ENCODE measurements at places on chromosomes 2 and 18.

DNA sequence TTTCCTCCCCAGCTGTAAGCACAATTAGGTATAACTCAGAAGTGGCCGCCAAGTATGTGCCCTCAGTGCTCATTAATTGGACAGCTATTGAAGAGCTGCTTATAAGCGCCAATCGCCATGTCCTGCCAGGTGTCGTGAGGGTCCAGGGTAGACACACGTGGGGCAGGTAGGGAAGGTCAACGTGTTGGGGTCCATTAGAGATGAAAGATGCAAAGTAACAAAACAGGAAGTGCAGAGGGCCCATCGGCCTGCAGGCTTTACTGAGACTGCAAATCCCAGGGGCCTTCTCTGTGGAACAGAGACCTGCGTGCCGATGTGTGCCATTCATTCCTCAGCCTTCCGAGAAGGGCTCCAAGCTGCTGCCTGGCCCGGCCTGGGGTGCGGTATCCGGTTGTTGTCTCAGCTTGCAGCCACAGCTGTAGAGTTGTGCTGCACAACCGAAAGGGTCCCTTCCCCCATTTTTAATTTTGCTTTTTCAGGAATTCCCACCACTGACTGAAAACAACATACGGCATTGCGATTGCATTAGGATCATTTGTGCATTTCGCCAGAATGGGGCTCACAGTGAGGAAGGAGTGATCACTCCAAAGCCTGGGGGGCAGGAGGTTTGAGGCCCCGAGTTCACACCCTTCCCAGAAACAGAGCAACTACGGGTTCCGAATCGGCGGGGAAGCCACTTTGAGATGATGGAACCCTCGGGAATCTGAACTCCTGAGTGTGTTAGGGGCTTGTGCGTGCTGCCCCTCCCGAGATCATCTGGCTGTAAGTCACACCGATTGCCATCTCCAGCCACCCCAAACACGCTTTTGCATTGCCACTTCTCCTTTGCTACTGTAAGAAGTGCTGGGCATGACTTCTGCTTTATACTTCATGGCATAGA lies 94.3 kb downstream of the TSHZ1 start:
- no peak for DNase-seq

DNA sequence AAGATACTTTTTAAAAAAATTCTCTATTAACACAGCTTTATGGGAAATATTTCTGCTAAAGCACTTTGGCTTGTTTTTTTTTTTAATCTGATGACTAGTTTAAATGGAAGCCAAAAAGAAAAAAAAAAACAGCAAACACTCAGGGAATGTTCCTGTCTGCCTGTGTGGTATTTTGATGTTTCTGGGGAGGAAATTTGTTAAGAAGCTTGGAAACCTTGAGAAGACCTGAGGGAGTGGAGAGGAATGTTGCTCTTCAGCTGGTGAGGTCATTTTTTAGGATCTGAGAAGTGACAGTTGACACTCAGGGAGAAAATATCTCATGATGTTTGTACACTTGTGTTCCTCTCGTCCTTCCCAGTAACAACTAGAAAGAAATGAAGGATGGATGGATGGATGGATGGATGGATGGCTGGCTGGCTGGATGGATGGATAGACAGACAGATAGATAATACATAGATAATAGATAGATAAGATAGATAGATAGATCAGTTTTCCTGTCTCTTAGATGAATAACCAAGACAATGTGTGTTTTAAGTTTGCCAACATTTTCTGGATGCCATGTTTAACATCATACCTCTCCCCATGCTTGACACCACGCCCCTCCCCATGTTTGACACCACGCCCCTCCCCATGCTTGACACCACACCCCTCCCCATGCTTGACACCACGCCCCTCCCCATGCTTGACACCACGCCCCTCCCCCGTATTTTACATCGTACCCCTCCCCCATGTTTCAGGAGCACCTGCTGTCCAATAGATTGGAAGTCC lies 84.8 kb downstream of the CTIF start:
- no peak for DNase-seq

DNA sequence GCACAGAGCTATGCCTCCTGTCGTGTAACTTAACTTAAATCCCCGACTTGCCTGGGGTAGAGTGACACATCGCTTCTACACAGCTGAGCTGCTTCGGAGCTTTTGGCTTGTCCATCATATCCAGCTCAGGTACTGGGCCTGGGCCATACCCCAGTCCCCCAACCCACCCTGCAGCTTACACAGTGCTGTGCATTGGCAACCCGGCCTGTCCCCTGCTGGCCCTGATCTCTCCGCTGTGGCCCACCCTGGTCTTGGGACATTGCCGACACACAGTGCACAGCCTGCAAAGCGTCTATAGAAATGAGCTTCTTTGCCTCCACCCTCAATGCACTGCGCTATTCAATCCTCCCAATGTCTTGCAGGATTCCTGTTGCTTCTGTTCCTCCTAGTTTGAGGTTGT lies 342.8 kb upstream of the RAB6C start:
- no peak for DNase-seq

- DNase-seq = no peak
Measured at GRCh38 chr18:44067186-44067585, 613.5 kb upstream of the SETBP1 start.

DNA sequence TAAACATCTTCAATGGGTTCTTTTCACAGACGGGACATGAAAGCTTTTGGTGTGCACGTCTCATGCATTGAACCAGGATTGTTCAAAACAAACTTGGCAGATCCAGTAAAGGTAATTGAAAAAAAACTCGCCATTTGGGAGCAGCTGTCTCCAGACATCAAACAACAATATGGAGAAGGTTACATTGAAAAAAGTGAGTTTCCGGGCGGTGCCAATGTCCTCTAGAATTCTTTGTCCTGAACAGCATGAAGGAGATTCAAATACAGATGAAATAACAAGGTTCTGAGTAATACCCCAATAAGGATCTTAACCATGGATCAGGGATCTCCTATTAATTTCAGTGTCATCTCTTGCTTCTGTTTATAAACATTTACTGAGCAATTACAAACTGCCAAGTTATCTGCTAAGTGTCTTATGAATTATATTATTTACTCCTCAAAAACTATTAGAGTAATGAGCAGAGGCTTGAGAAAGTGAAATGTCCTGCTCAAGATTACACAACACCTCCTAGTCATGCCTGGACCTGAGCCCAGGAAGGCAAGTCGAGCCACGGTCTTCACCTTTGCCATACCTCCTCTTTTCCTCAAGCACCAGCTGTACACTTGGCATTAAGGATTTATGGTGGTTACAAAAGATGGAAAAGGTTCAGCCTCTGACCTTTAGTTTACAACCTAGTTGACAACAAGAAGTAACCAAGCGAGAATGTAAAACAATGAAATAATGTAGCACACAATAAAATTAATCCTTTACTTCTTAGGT lies 22.6 kb downstream of the DHRS9 start:
- DNase-seq = no peak

DNA sequence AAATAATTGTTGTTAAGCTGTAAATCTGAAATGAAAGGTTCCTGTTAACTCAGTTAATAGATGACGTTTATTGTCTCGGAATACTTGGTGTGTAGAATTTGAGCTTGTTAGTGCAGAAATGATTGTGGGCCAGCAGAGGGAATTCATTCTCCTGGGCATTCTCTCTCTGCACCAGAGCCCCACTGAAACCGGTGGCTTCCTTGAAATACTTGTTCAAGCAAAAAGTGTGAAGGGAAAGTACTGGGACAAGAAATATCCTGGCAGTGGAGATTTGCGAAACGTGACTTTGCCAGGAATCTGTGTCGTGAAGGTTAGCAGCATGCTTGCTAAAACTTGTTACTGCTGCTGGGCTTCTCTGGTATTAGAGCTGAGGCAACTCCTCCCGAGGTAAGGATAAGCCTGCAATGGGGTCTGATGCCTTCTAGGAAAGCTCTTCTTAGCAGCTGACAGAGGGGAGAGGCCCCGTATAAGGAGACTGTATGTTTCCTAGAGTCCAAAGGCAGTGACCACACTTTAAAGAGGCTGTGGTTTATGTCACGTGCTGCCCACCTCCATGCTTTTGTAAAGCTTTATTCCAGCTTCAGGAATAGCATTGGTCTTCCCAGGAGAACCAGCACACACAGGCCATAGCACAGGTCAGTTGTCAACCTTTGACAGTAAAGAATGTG lies 2.0 kb downstream of the ITGA6 start:
- no peak for DNase-seq

DNA sequence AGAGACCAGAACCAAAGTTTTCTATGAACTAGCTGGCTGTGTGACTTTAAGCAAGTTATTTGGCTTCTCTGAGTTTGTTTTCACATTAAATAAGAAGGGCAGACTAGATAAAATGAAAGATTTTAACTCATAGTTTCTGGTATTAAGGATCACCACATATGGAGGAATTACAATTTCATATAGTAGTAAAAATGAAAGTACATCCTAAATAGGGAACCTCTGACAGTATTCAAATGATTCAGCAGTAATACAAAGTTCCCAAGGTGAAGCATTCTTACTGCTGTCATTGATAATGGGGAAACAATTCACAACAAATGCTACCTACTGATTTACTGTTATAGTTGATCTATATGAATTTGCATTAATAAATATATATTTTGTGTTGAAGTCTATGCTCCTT lies 170.3 kb upstream of the VRK2 start:
- no peak for DNase-seq

GRCh38 chr18:56804395-56804794 lies 153.2 kb downstream of the WDR7 start:
- DNase-seq = no peak

GRCh38 chr2:237407700-237408099 lies 6.3 kb downstream of the COL6A3 start:
- no peak for DNase-seq

DNA sequence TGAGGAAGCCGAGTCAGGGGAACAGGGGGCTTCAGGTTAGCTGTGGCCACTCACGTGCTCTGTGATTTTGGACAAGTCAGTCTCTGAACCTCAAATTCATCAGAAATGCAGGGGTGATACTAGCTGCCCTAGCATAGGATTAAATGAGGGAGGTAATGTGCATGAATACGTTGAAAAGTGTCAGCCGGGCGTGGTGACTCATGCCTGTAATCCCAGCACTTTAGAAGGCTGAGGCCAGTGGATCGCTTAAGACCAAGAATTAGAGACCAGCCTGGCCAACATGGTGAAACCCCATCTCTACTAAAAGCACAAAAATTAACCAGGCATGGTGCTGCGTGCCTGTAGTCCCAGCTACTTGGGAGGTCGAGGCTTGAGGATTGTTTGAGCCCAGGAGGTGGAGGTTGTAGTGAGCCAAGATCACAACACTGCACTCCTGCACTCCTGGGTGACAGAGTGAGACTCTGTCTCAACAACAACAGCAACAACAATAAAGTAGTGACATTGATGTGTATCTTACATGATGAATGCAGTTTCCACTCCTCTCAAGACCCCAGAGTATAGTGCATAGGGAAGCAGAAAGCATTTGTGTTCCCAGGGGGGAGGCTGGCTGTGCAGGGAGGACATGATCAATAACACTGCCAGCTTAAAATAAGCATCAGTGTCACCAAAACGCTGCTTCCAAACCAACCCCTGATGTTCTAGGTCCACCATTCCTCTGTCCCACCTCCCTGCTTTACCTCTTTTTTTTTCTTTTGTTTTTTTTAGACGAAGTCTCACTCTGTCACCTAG lies 68.8 kb downstream of the HNRNPLL start:
- DNase-seq = no peak

DNA sequence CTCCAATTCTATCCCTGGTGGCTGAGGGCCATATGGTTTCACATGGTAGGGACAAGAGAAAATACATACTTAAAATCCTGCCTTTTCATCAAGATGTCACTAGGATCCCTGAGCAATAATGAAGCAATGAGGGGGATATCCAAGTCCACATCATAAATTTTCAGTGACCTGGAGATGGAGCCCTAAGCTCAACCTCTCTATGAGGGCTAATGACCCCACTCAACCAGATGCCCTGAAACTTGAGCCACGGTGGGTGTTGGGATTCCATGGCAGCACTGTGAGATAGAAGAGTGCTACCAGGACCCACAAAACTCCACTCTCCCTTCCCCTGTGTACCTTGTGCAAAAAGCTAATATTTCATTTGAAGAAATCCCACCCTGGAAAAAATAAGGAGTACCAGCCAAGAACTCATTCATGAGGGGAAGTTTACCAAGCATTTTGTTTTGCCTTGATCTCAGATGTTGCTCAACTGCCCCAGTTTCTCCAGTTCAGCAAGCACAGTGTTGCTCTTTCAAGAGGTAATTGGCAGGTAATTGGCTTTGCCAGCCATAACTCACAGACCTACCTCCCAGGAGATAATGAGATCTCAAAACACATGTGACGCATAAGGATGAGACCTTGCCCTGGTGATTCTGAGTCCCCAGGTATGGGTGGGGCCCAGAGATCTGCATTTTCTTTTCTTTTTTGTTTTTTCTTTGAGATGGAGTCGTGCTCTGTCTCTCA lies 51.0 kb upstream of the TTC39C start:
- no peak for DNase-seq

- DNase-seq = no peak
Measured at GRCh38 chr18:12336171-12336613, 28.2 kb downstream of the TUBB6 start.

- DNase-seq = no peak
Measured at GRCh38 chr2:54208364-54209240, 47.4 kb downstream of the TSPYL6 start.

DNA sequence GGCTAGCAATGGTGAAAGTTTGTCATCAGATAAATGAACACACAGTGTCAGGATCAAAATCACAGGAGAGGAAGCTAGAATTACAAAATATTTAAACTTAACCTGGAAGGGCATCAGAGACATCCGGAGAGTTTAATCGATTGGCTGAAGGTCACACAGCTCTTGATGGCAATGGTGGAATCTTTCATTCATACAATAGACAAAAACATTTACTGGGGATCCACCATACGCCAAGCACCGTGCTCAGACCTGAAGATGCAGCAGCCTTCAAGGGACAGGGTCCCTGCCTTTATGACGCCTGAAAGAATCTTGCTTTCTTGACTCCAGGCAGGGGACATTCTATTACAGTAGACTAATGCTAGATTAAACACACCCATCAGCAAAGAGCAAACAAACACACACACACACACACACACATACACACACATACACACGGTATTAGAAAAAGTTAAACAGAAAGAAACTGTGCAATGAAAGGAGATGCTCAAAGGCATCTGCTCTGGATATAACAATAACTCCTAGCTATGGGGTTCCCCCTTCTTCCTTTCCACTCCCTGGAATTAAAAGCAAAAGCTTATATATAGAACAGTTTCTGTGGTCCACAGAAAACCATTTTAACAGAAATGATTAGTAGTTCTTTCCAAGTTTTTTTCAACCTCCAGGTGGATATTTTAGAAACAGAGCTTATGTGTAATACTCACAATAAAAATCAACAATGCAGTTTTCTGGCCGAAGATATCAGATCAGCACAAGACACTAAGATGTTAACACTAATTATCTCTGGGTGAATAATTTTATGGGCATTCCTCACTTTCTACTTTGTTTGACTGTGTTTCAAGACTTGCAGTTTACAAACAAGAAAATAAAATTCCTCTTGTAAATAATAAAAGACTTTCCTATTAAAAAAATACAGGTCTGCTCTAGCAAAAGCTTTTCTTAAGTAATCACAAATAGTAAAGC lies 151.7 kb downstream of the ANKRD44 start:
- no peak for DNase-seq
